ENCODE measurements at places on chromosomes 16 and 17.

DNA sequence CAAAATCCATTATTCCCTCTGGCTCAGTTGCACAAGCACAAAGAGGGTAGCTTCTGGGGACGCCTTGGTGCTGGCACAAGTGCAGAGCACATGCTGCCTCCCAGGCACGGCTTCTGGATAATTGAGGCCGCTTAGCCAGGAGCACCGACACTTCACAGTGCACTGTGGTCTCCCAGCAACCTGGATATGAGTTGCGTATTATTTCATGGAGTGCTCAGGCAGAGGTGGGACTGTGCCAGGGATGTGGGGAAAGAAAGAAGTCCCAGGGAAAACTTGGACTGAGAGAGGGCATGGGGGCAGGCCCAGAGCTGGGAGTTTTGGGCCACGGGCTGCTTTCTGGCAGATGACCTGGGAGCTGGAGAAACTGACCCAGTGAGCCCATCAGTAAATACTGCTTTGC lies 37.5 kb downstream of the MPRIP start:
- peak; percentile 54 for DNase-seq

DNA sequence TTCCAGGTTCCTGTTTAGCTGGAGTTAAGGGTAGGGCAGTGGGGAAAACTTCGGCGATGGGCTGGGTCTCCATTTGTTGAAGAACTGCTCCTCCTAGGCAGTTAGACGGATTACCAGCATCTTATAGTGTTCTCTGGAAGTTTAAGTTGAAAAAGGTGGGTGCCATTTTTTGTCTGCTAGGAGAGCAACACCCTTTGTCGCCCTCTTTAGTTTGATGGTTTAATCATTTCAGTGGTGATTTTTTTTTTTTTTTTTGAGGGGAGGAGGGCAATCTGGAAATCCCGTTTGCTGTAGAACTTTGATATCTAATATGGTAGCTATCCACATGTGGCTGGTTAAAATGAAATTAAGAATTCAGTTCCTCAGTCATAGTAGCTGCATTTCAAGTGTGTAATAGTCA lies 4.1 kb downstream of the UBFD1 start:
- DNase-seq, result no peak

DNA sequence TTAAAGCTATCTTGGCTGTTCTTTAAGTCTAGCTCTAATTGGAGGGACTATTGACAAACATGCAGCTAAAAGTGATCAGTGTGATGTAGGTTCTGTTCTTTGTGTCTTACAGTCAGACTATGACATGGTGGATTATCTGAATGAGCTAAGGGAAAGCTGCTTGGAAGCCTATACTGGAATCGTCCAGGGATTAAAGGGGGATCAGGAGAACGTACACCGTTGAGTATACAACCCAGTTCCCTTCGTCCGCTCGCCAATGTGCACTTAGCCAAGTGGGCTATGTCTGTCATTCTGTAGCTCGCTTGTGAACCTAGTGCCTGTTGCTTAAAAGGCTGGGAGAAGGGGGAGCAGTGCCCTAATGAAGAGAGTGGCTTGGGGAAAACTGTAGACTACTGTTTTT lies 15.8 kb upstream of the TBKBP1 start:
- no peak for DNase-seq

DNA sequence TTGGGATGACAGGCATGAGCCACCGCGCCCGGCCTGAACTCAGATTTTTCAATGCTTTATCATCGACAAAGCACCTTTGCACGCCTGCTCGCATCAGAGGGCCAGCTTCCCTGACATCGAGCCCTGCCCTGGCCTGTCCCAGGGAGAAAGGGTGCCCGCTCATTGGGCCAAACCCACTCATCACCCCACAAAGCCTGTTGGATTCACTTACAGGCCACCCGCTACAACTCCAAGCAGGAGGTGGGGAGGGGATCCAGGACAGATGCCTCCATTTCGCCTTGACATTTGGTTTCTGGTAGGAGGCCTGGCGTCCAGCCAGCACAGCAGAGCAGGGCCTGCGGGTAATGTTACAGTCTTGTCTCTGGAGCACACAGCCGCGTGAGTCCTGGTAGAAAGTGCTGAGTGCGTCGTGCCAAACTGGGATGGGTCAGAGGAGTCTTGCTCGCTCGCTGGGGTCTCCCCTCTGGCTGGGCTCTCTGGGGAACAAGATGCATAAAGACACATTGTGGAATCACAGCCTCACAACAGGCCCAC lies 19.8 kb downstream of the SMTNL2 start:
- no peak for DNase-seq

DNA sequence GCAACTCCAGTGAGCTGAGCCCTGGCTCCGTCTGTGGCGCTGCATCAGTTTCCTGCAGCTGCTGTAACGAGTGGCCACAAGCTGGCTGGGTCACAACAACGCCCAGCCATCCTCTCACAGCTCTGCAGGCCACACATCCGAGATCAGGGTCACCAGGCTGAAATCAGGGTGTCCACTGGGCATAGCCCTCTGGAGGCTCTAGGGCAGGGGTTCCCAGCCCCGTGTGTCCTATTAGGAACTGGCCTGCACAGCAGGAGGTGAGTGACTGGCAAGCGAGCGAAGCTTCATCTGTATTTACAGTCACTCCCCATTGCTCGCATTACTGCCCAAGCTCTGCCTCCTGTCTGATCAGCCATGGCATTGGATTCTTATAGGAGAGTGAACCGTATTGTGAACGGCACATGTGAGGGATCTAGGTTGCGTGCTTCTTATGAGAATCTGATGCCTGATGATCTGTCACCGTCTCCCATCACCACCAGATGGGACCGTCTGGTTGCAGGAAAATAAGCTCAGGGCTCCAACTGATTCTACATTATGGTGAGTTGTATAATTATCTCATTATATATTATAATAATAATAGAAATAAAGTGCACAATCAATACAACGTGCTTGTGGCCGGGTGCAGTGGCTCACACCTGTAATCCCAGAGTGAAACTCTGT lies 176.5 kb downstream of the SEC14L1 start:
- peak; percentile 55 for DNase-seq

DNA sequence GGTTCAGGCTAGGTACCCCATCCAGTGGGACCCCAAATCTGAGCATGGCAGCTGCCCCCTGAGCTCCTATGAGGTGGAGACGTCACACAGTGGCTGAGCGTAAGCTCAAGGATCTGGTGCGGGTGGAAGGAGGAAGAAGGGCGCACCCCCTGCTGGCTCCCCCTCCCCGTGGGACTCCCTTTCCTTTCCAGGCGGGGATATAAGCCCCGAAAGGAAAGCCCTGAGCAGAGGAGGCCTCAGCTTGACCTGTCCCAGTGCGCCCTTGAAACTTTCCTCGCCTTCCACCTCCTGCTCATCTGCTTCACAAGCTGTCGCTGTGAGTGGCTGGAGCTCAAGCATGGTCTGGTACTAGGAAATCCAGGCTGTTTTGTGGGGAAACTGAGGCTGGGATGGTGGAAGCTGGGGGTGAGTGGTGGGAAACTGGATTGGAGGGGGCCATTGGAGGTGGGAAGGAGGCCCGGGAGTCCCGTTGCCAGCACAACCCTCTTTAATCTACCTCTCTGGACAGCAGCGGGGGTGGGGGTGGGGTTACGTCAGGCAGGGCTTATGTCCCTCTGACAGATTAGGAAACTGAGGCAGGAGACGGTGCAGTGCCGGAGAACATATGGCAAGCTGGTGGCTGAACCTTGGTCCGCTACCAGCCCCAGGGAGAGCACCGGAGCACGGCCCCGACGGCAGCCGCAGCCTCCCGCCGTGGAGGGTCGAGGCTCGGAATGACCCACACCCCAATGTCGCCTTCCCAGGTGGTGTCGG lies 92.3 kb upstream of the TMEM97 start:
- DNase-seq, result no peak

- peak; percentile 42 for DNase-seq
These were observed 34.7 kb downstream of the ANKRD40 start for GRCh38 chr17:50672831-50673551.

DNA sequence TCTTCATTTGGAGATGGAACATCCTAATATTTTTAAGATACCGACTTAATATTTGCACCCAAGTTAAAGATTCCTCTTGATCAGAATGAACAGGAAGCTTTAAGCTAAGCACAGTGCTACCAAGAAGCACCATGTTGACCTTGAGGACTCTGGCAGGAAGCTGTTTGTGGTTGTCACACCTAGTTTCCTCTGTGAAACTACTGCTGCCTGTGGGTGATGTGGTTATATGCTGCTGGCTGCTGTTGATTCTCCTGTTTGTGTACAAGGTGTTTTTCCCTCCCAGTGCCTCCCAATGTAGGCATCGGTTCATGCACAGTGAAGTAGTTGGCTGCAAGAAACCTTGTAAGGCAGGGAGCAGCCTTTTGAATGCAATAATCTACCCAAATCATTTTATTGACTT lies 23.4 kb downstream of the RBL2 start:
- no peak for DNase-seq

DNA sequence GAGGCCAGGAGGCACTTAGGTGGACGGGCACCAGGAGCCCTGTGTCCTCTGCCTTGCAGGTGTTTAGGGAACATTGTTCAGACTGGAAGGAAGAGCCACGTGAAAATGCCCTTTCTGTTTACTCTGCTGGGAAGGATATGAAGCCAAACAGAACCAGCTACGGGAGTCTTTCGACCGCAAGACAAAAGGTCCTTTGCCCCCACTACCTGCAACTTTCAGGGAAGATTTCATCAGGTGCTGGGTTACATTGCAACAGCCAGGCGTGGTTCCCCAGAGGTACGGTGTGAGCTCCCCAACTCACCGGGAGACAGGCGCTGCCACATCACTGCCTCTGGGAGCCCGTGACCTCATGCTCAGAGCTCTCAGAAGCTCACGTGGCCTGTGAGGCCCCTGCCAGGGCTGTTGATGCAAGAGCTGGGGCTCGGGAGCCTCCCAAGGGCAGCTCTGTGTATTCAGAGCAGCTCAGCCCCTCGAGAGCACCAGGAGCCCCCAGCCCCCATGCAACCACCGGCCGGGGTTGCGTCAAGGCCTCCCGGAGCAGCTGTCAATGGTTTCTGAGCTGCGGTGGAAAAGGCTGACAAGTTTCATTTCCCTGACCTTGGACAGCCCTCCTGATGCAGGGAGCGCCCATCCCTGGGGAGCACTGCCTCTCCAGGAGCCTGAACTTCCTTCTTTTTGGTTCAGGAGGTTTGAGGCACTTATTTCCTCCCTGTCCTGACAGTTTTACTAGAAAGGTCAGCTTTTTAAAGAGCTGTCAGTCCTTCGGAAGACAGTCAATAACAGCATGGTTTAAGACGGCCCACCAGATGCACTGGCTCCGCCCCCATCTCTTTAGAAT lies 42.1 kb downstream of the TBC1D16 start:
- peak; percentile 81 for DNase-seq

GRCh38 chr17:40793832-40794231 lies 5.9 kb downstream of the KRT28 start:
- DNase-seq, result no peak

GRCh38 chr16:24955975-24956731 lies 59.0 kb downstream of the ARHGAP17 start:
- no peak for DNase-seq

DNA sequence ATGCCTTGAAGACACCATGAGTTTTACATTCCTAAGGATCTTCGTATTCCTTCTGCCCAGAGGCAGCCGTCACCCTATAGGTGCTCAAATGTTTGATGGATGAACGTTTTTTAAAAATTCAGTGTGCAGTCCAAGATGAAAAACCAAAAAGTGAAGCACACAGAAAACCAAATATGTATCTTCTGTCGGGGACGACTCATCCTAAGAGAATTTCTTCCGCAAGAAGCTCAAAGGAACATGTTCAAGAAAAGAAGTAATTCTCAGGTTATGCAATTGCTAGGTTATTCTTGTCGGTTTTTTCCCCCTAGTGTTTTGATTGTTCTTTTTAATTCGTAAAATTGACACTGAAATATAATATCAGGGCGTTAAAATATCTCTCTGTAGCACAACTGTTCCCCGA lies 1.4 kb downstream of the CENPV start:
- no peak for DNase-seq

GRCh38 chr17:44355642-44356099 lies 8.0 kb downstream of the FAM171A2 start:
- DNase-seq, result no peak

- no peak for DNase-seq
These were observed 721 bp upstream of the WFIKKN2 start for GRCh38 chr17:50834429-50835300.

- DNase-seq, result no peak
These were observed 22.0 kb downstream of the EARS2 start for GRCh38 chr16:23534868-23535860.

DNA sequence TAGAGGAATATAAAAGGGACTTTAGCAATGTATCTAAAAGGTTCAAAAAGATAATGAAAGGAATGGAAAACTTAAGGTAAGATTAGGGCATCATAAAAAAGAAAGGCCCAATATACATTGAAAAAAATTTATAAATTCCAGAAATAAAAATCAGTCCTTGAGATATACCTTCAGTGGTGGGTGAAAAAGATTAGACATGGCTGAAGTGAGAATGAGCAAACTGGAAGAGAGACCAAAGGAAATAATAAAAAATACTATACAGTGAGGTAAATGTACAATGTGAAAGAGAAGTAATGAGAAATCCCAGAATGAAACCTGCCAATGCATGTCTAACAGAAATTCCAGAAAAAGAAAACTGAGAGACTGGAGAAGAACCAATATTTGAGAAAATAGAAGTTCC lies 42.9 kb upstream of the PMFBP1 start:
- no peak for DNase-seq

DNA sequence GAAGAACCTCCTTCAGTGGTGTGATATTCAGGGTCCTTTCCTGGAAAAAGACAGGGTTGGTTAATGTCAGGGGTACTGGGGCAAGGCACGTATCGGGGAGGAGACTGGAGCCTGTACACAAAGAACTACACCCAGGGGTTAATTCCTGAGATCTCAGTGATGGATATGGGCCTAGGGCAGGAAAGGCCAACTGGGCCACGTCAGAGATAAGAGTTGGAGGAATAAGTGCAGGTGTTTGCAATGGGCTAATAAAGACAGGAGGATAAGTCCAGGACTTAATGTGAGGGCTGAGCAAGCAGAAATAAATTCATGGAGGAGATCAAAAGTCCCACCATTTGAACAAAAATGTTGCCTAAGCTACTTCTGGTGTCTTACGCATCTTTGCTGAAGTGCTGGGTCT lies 10.4 kb upstream of the HERPUD1 start:
- DNase-seq, result no peak

- DNase-seq, result no peak
These were observed 397.5 kb downstream of the CDH11 start for GRCh38 chr16:64724339-64724738.

Measured in sciatic nerve (tissue), 2 donors.